Tibial artery (tissue), 4 donors: ENCODE measurements at places on chromosomes 16 and 17.

DNA sequence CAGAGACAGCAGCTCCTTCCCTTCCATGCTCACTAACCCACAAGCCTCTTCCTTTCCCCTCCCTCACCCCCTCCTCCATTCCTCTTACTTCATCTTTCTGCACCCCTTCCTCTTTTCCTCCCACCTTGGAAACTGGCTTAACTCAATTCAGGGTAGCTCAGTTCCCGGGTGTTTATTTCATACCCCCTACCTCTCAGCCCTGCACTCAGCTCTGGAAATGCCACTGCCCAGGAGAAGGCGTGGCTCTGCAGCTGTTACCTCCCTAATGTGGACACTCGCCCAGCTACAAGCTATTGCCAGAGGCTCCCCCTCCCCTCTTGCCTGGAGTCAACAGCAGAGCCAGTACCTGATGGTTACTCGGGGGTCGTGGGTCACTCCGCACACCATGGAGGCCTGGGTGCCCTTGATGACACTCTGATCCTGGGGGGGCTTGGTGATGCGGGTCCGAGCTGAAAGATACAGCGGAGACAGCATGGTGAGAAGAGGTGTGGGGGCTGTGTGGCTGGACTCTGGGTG is 118.4 kb upstream of the CDC42EP4 start:
- H3K27me3 ChIP-seq: no peaks in the 10 kb centered on the region
- no peak overlapping the region for H3K4me3 ChIP-seq
- no peak overlapping the region for H3K27ac ChIP-seq

GRCh38 chr17:40309949-40310510 is 1.1 kb downstream of the RARA start:
- peak overlapping the region; percentile 94 for H3K27ac ChIP-seq
- no peak overlapping the region for H3K4me3 ChIP-seq
- peaks cover 86% of the 10 kb centered on the region for H3K4me1 ChIP-seq
- H3K36me3 ChIP-seq: no peaks in the 10 kb centered on the region
- DNase-seq: no peak

DNA sequence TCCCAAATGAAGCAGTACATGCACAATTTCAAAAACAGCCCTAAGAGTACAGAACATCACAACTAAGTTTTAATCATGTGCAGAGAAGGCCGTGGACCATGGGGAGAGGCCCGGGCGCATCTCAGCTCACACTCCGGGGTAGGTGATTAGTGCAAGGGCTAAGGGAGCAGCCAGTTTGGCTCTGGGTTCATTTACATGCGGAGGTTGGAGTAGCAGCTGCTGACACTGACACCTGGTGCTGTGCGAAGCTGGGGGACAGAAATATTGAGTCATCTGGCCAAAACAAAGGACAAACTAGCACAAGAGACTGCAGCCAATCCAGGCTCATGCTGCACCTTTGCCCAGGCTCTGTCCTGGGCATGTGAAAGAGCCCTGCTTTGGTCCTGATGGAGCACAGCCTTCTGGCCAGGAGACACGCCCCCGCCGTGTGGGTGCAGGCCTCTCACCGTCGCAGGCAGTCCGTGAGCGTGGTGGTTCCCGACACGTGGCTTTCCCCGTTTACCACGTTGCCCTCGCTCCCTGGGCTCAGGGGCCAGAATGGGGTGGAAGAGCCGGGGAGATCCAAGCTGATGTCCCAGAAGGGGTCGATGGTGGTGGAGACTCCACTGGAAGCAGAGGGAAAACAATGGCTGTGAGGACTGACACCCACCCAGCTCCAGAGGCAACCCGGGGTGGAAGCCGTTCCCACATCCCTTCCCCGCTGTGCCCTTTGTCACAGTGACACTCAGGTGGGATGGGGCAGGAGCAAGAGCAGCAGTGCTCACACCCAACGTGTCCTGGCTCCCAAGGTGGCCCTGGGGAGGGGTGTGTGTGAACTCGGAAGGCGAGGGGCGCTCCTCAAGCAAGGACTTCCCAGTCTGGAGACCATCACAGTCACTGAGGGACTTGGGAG is 31.9 kb downstream of the USP22 start:
- no peaks in the 10 kb centered on the region for H3K4me1 ChIP-seq
- H3K4me3 ChIP-seq: no peak overlapping the region
- DNase-seq: peak; percentile 59
- peaks cover 99% of the 10 kb centered on the region for H3K36me3 ChIP-seq

DNA sequence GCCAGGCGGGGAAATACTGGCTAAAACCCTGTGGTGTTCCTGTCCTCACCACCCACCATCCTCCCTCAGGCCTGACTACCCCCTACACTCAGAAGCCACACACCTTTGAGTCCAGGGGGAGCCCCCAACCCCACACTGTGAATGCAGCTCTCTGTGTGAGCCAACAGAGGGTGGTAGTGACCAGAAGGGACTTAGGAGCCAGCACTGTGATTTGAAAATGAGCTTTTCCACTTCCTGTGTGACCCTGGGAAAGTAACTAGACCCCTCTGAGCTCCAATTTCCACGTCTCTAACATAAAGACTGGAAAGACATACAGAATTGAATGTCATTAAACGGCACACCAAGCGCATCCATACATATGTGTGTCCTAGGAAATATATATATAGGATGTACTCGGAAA is 58.7 kb downstream of the SDK2 start:
- H3K4me3 ChIP-seq: no peak overlapping the region
- no peaks in the 10 kb centered on the region for H3K36me3 ChIP-seq
- no peak overlapping the region for H3K27ac ChIP-seq
- DNase-seq: no peak
- H3K4me1 ChIP-seq: no peaks in the 10 kb centered on the region

- no peak for DNase-seq
- no peak overlapping the region for H3K4me3 ChIP-seq
These were observed 26.1 kb downstream of the LRRC75A start for GRCh38 chr17:16465861-16466338.

DNA sequence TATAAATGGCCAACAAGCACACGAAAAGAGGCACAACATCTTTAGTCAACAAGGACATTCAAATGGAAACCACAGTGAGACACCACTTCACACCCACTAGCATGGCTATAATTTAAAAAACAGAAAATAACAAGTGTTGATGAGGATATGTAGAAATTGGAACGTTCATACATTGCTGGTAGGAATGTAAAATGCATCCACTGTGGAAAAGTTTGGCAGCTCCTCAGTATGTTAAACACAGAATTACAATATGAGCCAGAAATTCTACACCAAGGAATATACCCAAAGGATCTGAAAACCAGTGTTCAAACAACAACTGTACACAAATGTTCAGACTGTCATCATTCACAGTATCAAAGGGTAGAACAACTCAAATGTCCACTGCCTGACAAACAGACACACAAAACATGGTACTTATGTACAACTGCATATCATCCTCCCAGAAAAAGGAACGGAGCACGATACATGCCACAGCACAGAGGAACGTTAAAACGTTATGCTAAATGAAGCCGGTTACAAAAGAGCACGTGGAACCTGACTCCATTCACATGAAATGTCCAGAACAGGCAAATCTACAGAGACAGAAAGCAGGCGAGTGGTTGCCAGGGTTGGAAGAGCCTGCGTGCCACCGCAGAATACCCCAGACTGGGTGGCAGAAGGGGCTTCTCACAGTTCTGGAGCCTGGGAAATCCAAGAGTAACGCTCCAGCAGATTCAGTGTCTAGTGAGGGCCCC is 32.8 kb upstream of the METRNL start:
- no peaks in the 10 kb centered on the region for H3K27me3 ChIP-seq
- DNase-seq: no peak
- H3K27ac ChIP-seq: no peak overlapping the region
- peaks cover 8% of the 10 kb centered on the region for H3K36me3 ChIP-seq
- peaks cover 7% of the 10 kb centered on the region for H3K4me1 ChIP-seq
